ENCODE measurements at places on chromosomes 3 and 15. TPM values are rescaled to one million over a fixed set of nuclear protein-coding genes. Genes with fewer than 3 reads are reported as not detected.

DNA sequence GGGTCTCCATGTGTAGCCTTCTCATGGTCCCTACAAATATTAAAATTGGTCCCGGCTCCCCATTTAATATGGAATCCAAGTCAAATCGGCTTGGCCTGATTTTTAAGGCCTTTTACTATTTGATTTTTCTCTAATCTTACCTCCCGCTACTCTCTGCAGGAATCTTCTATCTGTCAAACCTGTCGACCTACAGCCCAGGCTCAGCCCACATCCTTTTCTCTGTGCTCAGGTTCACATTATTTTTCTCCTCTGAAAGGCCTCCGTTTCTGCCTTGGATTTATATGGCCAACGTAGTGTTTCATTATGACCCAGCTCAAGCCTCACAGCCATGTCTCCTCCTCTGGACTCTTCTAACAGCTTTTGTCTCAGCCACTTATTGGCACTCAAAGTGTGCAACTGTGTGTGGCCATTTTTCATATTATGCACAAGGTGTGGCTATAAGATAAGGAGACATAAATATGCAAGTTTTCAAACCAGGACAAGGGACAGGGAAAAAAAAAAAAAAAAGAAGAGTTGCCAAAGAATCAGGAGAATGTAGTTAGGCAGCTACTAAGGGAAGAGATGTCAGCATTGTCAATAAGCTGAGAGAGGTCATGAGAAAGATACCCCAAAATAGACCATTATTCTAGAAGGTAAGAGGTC lies 2.1 kb upstream of the GLCE start:
- peak; percentile 59 for DNase-seq

DNA sequence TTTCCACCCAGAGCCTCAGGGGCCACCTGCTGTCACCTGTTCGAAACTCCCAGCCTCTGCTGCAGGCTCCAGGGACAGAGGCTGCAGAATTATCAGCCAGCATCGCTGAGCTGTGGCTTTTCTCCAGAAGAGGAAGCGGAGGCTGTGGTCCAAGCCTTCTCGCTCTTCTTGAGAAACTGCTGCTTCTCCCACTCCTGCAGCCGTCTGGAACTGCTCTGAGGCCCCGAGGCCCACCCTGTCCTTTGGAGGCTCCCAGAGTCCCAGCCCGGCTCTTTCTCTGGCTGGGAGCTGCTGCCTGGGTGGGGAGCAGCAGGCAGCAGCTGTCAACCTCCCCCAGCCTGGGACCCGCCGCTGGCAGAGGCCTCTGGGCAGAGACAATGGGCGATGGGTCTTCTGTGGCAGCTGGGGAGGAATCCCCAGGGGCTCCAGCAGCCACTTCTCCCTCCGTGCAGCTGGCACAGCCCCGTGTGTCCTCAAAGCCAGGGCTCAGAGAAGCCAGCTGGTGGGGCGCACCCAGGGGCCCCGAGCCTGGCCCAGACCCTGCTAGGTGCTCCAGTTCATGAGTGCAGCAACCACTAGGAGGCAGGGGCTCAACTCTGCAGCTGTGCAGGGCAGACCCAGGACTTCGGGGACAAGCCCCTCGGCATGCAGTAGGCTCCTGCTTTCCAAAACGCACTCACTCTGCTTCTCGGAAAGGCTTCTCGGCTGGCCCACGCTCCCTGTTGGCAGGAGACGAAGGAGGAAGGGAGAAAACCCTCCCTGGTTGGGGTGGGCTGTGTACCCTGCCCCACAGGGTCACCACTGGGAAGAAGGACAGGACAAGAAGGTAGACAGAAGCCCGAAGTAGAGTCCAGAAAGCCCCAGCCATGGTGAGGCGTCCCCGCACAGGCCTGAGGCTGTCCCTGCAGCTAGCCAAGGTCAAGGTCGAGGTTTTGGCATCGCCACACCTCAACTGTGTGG lies 49.9 kb upstream of the FURIN start:
- peak; percentile 49 for DNase-seq

DNA sequence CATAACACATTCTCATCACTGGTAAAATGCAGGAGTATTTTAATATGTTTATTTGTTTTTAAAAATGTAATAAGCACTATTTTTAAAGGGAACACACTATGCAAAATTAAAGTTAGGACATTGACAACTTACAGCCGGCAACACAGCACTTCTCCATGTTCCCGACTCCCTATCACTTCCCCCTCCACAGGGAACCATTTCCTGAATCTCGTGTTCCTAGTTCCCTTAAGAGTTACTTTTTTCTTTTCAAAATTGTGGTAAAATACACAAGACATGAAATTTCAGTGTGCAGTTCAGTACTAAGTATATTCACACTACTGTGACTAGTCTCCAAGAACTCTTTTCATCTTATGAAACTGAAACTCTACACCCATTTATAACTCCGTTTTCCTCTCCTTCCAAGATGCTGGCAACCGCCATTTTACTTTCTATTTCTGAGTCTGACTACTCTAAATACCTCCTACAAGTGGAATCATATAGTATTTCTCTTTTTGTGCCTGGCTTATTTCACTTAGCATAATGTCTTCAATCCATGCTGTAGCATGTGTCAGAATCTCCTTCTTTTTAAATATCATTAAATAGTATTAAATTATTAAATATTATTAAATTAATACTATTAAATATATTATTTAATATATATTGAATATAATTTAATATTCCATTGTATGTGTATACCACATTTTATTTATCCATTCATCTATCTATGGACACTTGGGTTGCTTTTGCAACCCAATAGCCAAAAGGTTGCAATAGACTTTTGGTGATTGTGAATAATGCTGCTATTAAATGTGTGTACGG lies 25.9 kb upstream of the UBE2Q2 start:
- DNase-seq: no peak

GRCh38 chr3:55624238-55624637 lies 137.1 kb upstream of the WNT5A start:
- no peak for DNase-seq

GRCh38 chr3:175287361-175287963 lies 428.3 kb downstream of the NAALADL2 start:
- DNase-seq: no peak

DNA sequence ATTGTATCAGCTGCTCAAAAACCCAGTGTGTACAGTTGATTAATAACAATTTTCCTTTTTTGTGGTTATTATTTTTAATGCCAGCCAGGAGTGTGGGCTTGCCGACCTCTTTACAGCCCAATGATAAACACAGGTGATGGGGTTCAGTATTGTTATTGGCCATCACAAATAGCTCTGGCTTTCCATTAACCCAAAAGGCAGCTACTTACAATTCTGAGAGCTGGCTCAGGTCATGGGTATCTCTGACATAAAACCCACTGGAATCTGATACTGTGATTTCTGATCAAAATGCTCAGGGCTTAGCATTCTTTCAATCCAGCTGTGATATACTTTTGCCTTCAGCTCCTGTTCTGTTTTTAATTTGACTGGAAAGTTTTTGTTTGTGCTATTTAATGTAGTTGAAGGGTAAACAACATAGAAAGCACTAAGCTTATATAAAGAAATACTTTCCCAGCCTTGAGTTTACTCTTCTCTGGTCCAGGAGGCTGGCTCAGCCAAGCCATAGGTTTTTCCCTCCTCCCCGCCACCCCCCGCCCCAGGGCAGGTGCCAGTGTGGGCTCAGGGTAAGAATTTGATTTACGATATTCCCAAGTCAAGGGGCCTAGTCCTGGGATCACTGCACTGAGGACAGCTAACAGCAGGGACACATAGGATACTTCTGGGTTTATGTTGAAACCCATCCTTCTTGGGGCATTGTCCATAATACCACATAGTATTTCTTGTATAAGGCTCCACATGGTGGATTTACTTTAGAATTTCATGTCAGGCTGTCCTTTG lies 54.0 kb upstream of the MYZAP start:
- no peak for DNase-seq

DNA sequence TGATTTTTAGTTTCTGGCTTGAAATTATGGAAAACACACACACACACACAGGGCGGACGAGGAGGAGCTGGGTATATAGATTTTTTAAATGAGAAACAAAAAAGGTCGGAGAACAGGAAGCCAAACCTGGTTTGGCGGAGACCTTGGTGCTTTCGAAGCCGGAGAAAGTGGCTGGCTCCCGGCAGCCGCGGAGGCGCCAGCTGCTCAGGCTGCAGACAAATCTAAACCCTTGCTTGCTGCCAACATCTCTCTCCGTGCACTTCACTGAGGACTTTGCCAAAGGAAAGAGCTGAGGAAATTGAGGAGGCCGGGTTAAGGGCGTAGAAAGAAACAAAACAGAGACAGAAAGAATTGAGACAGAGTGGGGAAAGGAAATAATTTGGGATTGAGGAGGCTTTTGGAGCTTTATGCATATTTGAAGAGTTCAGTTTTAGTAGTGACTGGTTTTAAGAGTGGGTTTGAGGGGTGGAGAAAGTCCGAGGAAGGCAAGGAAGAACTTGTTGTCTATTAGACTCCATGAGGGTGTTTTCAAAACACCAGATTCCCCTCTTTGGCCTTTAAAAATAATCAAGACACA lies 2.2 kb downstream of the ZIC1 start:
- DNase-seq: no peak

GRCh38 chr3:176430244-176431037 lies 766.8 kb downstream of the TBL1XR1 start:
- DNase-seq: peak; percentile 6

DNA sequence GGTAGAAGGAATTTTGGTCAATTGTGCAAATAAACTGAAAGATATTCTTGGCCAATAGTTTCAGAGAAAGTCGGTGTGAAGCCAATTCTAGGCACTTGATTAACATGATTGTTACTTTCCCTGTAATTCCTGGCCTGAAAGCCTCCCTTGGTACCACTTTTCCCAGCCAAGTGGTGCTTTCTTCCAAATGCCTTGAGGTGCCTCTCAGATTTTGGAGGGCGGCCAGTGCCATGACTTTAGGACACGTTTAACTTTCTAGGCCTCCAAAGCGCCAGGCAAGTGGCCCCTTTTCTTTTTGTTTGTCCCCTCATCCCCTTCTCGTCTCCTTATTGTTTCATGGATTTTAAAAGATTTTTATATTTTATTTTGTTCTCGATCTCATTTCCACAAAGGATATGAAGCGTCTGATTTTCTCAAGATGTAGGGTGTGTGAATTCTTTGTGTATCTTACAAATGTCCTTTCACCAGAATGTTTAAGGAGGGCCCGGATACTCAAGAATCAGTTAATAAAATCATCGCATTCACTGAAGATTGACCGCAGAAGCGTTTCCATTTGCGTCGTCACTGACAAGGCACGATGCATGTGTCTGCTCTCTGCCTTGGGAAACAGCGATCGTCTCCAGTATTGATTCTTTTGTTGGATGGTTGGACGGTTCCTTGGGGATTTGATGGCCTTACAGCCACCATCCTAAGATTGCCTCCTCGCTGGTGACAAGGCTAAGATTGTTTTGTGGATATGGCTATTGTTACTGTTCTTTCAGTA lies 87.8 kb downstream of the ASB7 start:
- no peak for DNase-seq

- DNase-seq: no peak
Measured at GRCh38 chr15:26967719-26968269, 3.2 kb upstream of the GABRG3 start.

DNA sequence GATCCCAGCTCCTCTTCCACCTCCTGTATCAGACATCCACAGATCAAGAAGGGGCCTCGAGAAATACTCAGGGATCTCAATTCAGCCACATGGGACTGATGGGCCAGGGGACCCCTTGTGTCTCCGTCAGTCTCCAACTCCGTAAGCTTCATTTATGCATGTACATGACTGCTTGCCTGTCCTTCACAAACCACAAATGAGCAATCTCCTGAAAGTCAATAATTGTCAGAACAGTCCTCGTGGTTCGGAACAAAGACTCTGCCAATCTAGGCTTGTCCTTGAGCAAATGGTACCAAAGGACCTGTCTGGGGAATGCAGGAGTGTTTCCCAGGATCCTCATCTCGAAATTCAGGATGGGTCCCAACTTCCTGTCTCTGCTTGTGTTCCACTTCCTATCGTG lies 20.8 kb downstream of the SLC12A8 start:
- DNase-seq: no peak

DNA sequence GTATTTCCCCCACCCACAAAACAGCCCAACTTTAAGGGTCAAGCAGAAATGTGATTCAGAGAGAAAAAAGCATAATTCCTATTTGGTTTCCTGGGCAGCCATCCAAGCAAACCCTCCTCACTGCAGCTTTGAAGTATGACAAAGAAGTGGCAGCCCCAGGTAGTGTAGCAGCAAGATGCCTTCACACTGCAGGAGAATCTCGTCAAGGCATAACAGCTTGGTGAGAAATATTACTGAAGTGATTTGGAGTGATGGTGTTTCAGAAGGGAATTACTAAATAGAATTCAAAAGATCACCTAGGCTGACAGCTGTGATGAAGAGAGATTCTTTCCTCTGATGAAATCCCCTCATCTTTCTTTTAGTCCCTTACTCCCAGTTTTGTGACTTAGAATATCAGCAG lies 173.9 kb downstream of the PYDC2 start:
- DNase-seq: no peak

GRCh38 chr3:65560901-65561300 lies 477.8 kb downstream of the MAGI1 start:
- no peak for DNase-seq

DNA sequence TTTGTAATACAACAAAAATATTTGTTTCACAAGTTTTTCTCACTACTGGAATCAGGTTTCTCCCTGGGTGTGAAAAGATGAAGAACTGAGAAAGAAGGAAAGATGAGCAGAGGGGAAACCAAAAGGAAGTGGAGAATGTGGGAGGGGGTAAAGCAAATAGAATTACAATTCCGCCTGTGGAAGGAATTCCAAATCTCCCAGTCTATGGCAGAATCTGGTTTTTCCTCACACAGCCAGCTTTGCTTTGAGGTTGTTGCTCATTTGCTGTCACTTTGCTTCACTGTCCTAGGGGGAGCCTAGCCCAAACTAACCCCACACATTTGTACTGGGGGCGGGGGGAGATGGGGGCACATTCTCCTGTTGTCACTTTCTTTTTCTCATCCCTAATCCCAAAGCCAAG lies 43.9 kb downstream of the RPL22L1 start:
- DNase-seq: no peak

DNA sequence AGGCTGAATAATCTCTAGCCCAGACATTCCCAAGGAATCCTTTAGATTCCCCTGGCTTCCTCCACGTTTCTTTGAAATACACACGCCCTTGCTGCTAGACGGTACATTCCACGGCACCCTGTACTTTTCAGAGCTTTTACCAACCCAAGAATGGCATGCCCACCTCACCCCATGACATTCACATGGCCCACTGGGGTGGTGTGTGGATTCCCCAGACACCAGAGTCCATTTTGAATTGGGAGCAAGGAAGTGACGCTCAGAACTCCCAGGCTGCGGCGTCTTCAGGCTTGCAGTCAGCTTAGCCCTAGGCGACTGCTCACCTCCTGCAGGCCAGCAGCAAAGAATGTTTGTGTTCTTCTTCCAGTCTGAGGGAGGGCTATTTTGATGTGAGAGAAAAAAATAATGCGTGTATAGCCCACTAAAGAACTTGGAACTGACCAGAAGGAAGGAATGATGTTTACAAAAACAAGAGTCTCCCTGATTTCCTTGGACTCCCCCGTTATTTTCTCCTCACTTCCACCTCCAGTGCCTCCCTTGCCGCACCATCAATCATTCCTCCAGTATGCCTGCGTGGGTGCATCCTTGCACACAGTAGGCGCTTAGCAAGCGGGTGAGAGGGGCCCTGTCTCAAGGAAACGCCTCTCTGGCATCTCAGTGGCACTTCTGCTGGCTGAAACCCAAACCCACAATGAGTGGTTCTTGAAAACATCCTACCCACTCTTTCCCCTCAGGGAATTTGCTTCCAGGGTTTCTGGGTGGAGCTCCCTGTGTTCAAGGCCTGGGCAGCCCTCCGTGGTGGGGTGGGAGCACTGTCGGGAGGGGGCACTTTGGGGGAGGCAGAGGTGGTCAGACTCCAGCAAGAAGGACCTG lies 59.9 kb downstream of the SMAD6 start:
- no peak for DNase-seq

The CCR1 gene
- total RNA-seq: not detected

The WNT5A gene
- total RNA-seq: 0.11 TPM

The SPINK8 gene
- not detected for total RNA-seq

The GCHFR gene
- 37.3 TPM for total RNA-seq

Measured in K562 (cell line).